ENCODE measurements at places on chromosomes 7 and 10.
A peak's percentile ranks its signal among the peaks of the same experiment; 100 is the strongest.

GRCh38 chr7:18294411-18294810 lies 201.1 kb upstream of the HDAC9 start:
- no peak for DNase-seq

DNA sequence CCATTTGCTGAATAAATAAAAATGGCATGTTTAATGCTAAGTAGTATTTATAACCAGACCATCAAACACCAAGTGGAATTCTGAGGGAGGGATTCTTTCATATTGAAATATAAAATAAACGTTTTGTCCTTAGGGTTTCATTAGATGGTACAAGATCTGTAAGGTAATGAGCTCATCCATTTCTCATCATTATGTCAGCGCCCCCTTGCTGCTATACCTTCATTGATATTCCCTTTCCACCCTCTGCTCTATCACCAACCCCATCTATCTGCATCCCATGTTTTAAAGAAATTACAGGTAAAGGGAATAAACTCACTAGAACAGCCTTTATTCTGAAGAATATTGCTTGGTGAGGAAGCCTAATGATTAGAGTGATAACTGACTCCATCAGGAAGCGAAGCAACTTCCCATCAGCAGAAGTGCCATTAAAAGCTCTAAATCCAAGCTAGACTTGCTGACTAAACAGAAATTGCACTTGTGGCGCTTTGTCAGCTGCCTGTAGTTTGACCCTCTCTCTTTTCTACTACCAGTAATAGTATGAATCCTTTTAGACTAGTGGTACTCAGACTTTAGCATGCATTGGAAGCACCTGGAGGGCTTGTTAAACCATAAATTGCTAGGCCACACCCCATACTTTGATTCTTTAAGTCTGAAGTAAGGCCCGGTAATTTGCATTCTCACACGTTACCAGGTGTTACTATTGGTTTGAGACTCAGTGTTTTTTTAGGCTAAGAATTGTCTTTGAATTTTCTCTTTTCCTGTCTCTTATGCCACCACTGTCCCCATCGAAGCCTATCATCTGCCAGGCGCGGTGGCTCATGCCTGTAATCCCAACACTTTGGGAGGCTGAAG lies 27.5 kb downstream of the ADD3 start:
- DNase-seq: no peak

- DNase-seq: no peak
Measured at GRCh38 chr10:131943021-131943814, 38.5 kb downstream of the BNIP3 start.

- DNase-seq: no peak
Measured at GRCh38 chr10:72087392-72087968, 871 bp downstream of the SPOCK2 start.

DNA sequence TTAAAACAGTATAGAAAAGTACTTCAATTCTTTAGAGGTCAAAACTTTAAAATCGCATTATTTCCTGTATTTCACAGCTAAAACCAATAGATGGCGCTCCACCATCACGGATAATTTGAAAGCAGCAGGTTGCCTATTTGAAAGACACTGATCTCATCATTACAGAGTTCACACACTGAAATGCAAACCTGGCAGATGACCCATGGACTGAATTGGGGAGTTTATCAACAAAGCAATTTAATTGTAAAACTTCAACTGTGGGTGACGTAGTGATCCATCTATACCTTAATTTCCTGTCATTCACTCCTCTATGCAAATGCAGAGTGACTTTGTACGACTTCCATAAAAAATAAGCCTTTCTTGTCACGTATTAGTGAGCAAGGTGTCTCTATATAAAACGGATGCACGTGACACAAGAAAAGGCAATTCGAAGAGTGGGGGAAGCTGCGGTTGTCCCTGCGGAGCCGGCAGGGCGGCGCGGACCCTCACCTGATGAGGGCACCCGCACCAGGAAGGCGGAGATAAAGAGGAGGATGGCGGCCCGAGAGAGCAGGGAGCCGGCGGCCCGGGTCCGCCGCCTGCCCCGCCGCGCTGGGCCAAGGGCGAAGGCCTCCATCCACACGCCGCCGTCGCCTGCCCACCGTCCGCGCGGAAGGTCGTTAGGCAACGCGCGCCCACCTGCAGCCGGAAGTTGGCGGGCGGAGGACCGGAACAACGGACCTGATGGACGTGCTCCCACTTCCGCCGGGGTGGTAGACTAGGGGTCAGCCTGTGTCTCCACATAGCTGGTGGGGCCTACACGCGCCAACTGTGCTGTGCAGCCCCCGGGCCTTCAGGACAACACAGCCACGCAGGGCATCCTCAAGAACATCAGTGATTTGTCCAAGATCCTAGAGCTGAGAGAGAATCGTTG lies at the start of gene ZPBP:
Gene ZPBP (minus strand): TSS at position 668 of the 913 bp plus-strand sequence. CDS start 52 bp downstream, at position 616.
- DNase-seq: peak; percentile 4

GRCh38 chr7:31062746-31063435 lies 10.8 kb downstream of the ADCYAP1R1 start:
- no peak for DNase-seq

- peak; percentile 65 for DNase-seq
Measured at GRCh38 chr7:30470163-30470770, 8.3 kb downstream of the NOD1 start.

- no peak for DNase-seq
Measured at GRCh38 chr7:105992905-105993304, 29.8 kb downstream of the CDHR3 start.

DNA sequence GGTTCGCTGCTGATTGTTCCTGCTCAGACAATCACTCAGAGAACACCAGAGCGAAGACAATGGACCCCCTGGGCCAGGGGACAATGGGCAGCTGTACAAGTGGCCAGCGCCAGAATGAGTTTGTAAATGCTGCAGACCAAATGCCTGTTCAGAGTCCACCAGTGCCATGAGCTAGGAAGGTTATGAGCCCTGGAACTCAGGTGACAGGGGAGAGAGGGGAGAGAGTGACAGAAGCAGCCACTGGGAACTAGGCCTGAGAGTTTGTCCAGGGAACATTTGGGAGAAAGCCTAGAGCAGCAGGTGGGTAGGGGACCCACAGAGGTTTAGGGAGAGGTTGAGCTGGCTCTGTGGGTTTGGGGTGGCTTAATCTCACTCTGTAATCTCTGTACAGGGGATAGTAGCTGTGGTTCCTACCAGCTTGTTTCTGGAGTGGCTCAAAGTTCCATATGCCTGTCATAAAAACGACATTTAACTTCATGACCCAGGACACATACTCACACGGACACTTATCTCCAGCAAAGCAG lies 60.4 kb downstream of the C10orf105 start:
- DNase-seq: no peak

- no peak for DNase-seq
Measured at GRCh38 chr10:58444876-58445275, 59.7 kb downstream of the TFAM start.

DNA sequence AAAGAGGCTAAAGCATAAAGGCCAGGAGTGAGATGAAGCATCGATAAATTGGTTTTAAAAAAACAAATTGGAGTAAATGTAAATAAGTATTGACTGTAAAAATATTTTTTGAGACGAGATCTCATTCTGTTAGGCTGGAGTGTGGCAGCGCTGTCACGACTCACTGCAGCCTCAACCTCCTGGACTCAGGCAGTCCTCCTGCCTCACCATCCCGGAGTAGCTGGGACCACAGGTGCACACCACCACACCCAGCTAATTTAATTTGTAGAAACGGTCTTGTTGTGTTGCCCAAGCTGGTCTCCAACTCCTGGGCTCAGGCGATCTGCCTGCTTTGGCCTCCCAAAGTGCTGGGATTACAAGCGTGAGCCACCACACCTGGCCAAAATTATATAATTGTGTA lies 17.8 kb downstream of the HNRNPA2B1 start:
- no peak for DNase-seq

DNA sequence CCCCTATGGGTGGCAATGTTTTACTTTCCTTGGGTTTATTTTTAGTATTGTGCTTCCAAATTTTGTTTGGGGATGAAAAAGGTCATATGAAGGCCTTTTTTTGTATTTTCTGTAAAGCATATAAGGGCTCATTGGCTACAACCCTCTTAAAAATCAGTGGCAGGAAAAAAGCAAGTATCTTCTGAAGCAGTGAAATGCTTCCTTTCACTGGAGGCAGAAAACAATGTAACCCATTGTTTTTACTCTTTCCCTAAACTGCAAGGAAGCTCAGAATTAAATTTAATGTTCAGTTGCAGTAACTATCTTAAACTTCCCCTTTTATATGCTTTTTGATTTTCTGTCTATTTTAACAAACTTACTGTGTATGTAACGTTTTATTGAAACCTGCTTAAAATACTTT lies 148.7 kb upstream of the LYZL1 start:
- DNase-seq: no peak

GRCh38 chr7:1738511-1738910 lies 68.4 kb downstream of the ELFN1 start:
- DNase-seq: no peak

DNA sequence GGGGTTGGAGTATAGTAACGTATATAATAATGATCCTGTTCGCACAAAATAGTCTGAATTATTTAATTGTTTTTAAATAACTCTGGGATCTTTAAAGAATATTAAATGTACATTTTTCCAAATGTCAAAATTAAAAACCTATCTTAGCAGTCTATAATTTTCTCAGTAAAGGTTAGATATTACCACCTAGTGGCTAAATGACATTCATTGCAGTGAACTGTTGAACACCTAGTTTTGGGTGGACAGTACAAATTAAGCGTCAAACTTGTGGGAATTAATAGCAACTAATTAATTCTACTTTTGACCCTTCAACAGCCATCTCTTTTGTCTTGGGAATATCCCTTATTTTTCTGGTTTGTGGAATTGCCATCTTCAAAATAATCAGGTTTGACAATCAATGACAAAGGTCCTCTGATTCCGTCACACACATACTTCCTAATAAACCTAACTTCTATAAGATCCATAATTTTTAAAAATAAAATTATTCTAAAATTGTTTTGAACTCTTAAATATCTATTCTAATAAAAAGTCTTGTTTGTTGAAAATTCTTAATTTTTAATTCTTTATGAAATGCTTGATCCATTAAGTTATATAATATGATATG lies 165.7 kb downstream of the SEMA3D start:
- peak; percentile 31 for DNase-seq

DNA sequence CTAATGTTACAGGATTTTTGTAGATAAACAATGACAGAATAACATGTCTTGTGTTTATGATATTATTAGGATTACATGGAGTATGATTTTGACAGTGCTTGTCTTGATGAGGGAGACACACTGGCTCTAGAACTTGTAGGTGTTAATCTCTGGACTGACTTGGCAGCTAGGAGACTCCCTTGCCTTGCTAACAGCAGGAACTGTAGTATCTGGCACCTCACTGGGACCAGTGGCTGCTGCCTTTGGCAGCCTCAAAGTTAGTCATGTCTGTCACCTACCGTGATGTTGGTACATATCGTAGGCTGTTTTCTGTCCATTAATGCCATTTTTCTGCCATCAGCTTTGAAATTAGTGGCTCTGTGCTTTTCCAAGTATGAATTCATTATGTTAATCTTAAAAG lies 261.5 kb downstream of the CDK14 start:
- no peak for DNase-seq

- no peak for DNase-seq
Measured at GRCh38 chr7:37149051-37149772, 299.5 kb downstream of the ELMO1 start.

- no peak for DNase-seq
Measured at GRCh38 chr7:123666492-123666891, 10.8 kb downstream of the LMOD2 start.

GRCh38 chr10:28179006-28179742 lies 123.7 kb downstream of the MPP7 start:
- peak; percentile 62 for DNase-seq

DNA sequence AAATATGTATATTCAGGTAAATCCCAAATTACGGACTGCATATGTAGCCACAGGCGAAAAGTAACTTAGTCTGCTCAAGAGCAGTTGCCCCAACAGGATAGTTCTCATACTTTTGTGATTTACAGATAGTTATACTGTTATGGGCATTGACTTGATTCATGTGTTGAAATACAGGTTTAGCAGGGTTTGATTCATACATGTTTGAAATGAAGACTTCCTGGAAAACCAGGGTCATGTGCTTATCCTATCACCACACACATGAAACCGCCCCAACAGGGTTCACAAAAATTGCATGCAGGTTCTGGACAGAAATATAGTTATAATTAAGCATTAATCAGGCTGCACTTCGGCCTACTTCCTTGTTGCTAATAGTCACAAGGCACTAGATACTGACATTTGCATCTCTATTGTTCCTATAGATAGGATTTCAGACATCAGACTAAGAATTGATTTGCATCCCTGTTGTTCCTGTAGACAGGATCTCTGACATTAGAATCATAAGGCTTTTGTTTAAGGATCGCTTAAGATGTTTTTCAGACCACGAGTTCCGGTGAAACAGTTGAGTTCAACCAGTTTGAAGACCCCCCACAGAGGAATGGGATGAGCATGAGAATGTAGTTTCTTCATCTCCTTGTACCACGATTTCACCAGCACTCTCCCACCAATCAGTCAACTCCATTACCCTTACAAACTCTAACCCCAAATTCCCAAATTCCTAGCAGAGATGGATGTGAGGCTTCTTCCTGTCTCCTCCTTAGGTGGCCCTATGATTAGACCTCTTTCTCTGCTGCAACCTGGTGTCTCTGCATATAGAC lies 2.0 kb upstream of the ZNF398 start:
- no peak for DNase-seq

All from IMR-90 (cell line).